Left ventricle myocardium inferior (tissue), 1 donor: ENCODE measurements at places on chromosomes 2 and 18. TPM values are rescaled to one million over a fixed set of nuclear protein-coding genes. Genes with fewer than 3 reads are reported as not detected.

DNA sequence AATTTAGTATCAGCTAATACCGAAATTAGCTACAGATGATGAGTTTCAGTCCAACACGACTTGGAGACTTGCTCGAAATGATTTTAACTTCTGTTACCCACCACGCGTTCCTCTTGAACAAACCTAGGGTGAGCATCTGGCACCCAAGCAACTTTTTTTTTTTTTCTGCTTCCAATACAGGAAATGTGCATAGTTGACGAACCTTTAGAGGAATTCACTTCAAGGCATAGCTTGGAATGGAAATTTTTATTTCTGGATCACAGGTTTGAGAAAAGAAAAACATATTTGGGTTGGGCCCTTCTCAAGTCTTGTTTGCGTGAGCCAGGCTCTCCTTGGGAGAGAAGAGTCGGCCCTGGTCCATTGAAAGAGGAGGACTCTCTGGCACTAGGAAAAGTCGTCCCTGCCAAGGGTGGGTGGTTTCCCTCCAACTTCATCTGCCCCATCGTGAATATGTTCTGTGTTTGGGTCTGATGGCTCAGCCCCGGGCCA is 37.4 kb upstream of the RPL31 start:
- no peak for DNase-seq

GRCh38 chr2:73516033-73516432 is 126.2 kb downstream of the NAT8 start:
- DNase-seq: no peak

Gene LBX2
- 0.25 TPM for total RNA-seq

- DNase-seq: no peak
Observed at GRCh38 chr2:148560496-148560895, 84.1 kb upstream of the EPC2 start.

DNA sequence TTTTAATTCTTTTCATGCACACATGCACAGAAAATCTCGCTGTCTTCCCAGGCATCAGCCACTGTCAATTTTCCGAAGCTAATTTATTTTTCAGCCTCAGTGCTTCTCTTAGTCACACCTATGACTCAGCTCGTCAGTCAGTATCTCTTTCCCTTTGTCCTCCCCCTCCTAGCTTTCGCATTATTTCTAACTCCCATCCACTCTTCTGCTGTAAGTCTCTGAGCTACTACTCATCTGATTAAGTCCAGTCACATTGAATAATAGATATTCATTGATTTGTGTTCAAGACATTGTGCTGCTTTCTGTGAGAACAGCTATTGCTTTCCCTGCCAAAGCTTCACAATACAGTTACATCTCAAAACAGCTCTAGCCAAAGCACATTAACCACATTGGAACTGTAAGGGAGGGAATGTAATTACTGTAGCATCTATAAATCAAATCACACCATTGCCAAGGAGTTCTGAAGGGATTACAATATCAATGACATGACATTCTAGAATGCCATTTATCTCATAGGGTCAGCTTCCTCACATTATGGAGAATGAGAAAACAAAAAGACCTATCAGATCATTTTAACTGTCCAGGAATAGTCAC is 89.4 kb downstream of the SCN3A start:
- no peak for DNase-seq

GRCh38 chr2:35447215-35447614 is 908.4 kb upstream of the CRIM1 start:
- DNase-seq: no peak

- no peak for DNase-seq
Observed at GRCh38 chr2:109632158-109632789, 18.1 kb downstream of the SOWAHC start.

DNA sequence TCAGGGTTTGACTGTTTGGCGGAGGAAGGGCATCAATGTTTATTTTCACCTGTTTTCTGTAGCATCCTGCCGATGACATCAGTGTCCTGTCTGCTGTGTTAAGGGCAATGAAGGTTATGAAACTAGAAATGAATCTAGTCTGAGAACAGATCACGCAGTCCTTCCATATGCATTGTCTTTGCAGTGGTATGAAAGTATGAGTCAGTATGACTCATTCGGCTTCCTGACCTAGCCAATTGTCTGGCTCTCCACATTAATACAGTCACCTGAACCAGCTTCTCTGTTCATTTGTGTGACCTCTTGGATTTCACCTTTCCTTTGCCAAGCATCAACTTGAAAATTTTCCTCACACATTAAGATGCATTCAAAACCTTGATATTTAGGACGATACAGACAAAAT is 353.8 kb downstream of the RND3 start:
- DNase-seq: no peak

Gene NEUROD1
- not detected for total RNA-seq

GRCh38 chr2:177721087-177721486 is 328.5 kb downstream of the AGPS start:
- no peak for DNase-seq

Gene ST8SIA5
- 6.2 TPM for total RNA-seq

DNA sequence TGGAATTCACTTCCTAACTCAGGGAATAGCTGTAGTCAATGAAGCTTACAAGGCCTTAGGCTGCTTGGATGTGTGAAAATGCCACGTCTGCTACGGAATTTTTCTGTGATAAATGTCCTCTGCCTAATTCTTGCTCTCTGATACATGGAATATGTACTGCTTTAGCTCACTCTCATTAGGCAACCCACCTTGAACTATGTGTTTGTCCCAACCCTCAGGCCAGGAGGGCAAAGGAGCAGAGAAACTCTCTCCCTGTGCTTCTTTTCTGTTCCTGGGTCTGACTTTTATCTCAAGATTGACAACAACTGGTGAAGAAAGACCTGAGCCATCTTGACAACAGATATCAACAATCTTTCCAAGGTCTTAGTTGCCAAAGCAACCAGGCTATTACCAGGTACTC is 143.9 kb downstream of the GCA start:
- DNase-seq: no peak

DNA sequence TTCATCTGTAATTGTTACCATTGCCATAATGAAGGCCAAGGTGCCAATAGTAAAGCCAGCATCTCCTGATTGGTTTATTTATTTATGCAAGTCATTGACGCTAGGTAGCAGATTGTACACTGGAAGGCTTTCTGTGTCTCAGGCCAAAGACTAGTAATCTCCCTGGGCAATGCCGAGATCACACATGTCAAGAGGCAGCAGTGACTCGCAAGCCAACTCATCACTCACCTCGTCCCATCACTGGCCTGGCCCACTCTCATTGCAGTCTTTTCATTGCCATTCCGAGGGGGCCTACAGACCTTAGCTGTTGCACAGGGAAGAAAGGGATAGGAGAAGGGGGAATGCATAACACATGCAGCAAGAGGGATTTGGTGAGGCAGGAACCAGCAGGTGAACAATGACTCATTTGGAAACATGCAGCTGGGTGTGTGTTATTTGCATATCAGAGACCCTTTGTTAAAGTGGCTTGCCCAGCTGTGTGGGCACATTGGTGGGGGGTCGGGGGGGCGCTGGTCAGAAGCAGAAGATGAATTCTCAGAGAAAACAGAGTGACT is 448.7 kb upstream of the HNRNPA3 start:
- no peak for DNase-seq

- no peak for DNase-seq
Observed at GRCh38 chr2:46563186-46563585, 83.8 kb downstream of the TMEM247 start.

- no peak for DNase-seq
Observed at GRCh38 chr18:78271790-78272189, 707.8 kb upstream of the SALL3 start.

Gene KCNK3
- 3.2 TPM for total RNA-seq

GRCh38 chr2:202408546-202409140 is 32.5 kb downstream of the BMPR2 start:
- DNase-seq: no peak

DNA sequence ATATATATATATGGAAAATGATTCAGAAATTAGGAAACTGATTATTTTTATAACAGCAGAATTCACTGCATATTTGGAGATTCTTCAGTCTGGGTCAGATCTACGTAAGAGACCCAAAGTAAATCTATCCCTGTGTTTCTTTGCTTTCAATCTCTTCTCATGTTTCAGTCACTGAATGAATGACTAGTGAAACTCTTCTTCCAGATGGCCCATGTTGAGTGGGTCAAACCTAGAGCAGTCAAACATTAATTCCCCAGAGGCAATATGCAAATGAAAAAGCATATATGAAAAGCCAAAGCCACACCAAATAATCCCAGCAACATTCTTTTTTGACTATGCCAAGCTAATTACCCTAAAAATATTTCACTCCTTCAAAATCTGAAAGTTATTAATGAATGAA is 317.3 kb downstream of the RBM43 start:
- no peak for DNase-seq
